ENCODE measurements at places on chromosomes 11 and 22. TPM values are rescaled to one million over a fixed set of nuclear protein-coding genes. Genes with fewer than 3 reads are reported as not detected.

BAIAP2L2 gene
- total RNA-seq = not detected

ALKBH8 gene
- total RNA-seq = 14.3 TPM

GRCh38 chr22:46612904-46613605, 7.1 kb upstream of the GRAMD4 start:
- DNase-seq = no peak

GRCh38 chr11:69771466-69771865, 3.7 kb downstream of the FGF4 start:
- no peak for DNase-seq
